ENCODE measurements at places on chromosomes 2 and 18.

DNA sequence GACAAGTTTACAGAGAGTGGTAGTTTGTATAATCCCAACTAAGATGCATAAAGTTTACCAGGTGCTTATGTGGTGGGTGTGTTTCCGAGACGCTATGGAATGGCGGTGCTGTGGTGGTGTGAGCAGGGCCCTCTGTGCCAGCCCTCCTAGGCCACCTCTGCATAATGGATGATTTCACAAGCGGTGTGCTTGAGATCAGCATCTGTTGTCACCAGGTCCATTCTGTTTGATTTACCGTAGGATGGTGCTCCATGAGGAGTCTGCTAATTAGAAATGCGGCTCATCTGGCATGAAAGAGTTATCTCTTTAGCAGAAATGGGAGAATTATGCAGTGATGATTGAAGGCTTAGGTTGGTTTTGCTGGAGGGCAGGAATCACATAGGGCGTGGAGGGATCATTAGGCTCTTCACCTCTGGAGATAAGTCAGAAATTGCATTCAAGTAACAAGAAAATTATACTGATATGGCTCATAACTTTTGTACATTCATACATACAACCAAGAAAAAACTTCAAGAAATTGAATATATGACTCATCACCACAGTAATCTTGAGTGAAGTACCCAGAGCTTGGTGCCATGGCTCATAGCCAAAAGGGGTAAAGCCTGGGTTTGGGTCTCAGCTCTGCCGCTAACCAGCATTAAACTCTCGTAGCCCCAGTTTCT lies 41.4 kb downstream of the CRIM1 start:
- no peak for DNase-seq

GRCh38 chr18:54094474-54094873 lies 130.0 kb downstream of the MBD2 start:
- no peak for DNase-seq

DNA sequence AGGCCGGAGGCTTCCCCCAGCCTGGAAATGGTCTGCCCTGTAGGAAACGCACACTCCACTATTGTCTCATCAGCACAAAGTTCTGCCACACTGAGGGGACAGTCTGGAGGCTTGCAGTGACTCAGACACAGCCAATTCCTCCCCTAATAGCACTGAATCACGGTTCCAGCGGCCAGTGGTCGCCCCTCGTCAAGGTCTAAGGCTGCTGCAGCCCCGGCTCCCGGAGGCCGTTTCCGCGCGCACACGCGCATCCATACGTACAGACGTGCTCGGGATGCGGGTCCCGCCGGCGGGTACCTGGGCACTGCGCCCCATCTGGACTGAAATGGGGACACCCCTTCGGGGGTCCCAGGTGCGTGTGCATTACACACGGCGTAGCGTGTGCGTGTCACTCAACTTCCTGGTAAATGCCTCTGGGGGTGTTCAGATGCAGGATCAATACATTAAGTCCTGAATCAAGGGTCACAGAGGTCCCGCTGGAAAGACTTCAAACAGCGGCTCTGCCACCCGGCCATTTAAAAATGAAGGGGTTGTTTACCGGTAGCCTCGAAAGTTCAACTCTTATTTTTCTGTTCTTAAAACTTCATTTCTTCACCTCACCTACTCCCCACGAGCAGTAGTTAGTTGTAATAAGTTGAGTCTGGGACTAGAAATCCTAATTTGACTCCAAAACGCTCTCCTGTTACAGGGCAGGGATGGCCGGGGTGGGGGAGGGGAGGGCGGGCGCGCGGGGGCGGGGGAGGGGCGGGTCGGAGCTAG lies 572 bp upstream of the ZNF516 start:
- peak; percentile 43 for DNase-seq

- DNase-seq = no peak
These were observed 4.9 kb upstream of the FIGLA start for GRCh38 chr2:70795164-70795995.

- no peak for DNase-seq
These were observed 457.4 kb downstream of the FBXO15 start for GRCh38 chr18:73690222-73690621.

DNA sequence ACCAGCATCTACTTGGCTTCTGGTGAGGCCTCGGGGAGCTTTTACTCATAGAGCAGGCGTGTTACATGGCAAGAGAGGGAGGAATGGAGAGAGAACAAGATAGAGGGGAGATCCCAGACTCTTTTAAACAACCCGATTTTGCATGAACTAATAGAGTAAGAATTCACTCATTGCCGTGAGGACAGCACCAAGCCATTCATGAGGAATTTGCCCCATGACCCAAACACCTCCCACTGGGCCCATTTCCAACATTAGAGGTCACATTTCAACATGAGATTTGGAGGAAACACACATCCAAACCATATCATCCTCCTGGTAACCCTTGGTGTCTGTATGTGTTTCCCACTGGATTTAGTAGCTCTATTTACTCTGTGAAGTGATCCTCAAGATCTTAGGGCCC lies 249.9 kb upstream of the SP5 start:
- no peak for DNase-seq

- no peak for DNase-seq
These were observed 13.3 kb downstream of the RAB1A start for GRCh38 chr2:65116645-65117044.

- DNase-seq = no peak
These were observed 37.1 kb downstream of the ICOS start for GRCh38 chr2:203973676-203974075.

DNA sequence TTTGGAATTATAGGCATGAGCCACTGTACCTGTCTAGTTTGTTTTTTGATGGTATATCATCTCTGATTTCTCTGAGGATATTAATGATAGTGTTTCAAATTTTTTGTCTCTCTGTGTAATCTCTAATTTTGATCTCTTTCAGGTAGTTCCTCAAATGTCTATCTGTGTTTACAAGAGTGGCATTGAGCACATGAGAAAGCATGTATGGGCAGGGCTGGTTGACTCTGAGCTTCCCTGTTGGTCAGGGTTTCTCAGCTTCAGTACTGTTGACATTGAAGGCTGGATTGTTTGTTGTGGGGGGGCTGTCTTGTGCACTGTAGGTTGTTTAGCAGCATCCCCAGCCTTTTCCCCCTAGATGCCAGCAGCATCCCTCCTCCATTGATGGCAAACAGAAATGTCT lies 79.9 kb downstream of the TMEM247 start:
- no peak for DNase-seq

GRCh38 chr2:172612051-172612450 lies 56.2 kb downstream of the PDK1 start:
- DNase-seq = no peak

All from activated T-cell treated with anti-CD3 and anti-CD28 coated beads, Interleukin-2, amount 50 U/mL, for 1 hour (primary cell).